ENCODE measurements at places on chromosomes 2 and 18.

DNA sequence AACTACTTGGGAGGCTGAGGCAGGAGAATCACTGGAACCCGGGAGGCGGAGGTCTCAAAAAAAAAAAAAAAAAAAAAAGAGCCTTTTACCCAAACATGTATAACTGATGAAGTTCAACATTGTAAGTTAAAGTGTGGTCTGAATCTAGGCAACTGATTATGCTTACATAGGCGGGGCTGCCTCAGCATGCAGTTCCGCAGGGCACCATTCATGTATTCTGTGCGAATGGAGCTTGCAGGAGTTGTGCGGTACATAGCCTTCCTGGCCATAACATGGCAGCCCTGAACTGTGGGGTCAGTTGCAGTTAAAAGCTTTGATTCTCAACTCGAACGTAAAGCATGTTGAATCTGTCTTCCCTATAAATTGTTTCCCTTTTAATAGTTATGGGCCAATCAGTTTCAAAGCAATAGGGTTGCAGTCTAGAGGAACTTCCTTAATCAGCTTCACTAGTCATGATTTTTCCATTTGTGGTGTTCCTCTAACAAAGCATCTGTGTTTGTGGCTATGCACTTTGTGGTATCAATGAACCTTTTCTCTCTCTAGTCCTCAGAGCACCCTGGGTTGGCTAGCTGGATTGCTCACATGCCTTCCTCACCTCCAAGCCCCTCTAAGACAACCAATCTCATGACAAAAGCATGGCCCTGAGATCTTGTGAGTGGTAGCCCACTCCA lies 30.6 kb upstream of the CEP68 start:
- no peak for DNase-seq

GRCh38 chr18:42644729-42645131 lies 470.8 kb downstream of the RIT2 start:
- no peak for DNase-seq

GRCh38 chr2:165698444-165698884 lies 95.6 kb downstream of the GALNT3 start:
- DNase-seq, result no peak

GRCh38 chr2:134234535-134234934 lies 19.3 kb upstream of the MGAT5 start:
- no peak for DNase-seq

GRCh38 chr2:73072129-73072395 lies 550 bp upstream of the SFXN5 start:
- no peak for DNase-seq

DNA sequence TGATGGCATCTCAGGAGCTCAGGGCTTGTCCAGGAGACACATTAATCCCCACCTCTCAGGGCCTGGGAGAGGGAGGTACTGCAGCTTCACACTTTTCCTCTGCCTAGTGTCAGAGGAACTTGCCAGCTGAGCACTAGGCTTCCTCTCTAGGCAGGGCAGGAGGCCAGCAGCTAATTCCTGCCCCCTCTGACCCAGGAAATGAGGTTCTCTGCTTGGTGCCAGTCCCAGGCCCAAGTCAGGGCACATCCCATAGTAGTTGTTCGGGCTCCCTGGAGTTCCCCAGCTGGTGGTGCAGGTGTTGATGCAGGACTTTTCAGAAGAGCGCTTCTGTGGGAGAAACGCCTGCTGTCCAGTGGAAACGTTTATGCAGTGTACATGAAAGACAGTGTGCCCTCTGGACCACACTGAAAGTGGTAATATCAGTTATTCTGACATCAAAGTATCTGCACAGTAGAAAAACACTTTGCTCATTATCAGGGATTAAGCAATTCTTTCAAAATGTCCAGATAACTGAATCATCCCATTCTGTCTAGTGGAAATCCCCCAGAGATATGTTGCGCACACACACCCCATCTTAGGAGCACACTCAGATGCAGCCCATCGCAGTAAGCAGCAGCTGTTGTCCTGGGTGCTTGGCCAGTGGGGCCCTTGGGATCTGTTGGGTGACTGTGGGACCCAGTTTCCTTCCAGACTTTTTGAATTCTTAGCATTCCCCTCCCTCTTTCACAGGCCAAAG lies 17.8 kb upstream of the SCLY start:
- DNase-seq, result no peak

GRCh38 chr2:147348931-147349555 lies 495.8 kb upstream of the ACVR2A start:
- no peak for DNase-seq

DNA sequence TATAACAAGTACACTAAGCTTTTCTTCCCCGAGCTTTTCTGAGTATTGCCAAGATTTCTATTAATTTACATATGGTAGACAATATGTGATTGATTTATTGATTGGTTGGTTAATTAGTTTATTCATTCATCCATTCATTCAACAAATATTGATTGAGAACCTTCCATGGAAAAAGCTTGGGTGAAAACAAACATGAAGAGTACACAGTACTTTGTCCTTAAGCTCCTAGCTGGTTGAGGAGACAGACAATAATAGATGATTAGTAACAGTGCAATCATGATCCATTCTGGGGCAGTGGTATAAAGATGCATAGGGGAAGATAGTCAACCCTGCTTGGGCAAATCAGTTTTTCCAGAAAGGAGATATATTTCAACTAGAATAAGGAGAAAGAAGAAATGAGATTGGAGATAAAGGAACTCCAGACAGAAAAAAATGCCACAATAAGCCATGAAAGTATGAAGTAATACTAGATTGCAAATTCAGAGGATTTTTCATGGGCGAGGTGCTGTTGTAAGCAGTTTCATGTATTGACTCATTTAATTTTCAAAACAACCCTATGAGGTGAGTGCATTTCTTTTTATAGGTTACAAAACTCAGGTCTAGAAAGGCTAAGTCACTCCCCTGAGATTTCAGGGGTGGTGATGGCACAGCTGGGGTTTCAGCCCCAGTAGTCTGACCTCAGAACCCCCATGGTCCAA lies 129.5 kb downstream of the RND3 start:
- DNase-seq, result no peak

GRCh38 chr2:47269316-47270232 lies 114.5 kb upstream of the STPG4 start:
- no peak for DNase-seq

DNA sequence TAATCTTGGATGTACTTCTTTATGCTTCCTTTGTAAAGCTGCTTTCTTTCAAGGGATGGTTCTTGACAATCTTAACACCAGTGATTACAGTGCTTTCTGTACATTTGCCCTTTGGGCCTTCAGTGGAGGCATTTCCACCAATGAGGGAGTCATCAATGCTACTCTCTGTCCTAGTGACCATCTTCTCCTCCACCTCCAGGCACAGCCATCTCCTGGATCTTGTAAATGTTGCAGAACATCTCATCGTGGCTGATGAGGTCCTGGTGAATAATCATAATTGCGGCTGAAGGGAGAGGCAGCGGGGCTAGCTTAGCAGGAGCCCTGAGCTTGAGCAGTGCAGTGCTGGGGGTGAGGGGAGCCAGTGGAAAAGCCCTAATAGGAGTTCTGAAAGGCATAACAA lies 32.5 kb downstream of the IDH1 start:
- no peak for DNase-seq

DNA sequence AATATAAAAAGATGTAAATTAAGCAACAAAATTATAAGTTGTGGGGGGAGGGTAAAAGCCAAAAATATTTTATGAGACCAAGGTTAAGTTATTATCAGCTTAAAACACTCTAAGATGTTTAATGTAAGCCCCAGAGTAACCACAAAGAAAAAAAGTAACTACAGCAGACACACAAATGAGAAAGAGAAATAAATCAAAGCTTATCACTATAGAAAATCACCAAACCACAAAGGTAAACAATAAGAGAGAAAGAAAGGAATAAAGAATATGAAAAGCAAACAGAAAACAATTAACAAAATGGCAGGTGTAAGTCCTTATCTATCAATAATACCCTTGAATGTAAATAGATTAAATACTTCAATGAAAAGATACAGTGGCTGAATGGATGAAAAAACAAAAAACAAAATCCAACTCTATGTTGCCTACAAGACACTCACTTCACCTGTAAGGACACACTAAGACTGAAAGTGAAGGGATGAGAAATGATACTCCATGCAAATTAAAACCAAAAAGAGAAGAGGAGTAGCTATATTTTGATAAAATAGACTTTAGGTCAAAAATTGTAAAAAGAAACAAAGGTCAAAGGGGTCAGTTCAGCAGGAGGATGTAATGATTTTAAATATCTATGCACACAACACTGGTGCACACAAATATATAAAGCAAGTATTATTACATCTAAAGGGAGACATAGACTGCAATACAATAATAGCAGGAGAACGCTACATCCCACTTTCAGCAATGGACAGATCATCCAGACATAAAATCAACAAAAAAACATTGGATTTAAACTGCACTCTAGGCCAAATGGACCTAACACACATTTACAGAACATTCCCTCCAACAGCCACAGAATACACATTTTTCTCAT lies 80.7 kb downstream of the PTPN2 start:
- DNase-seq, result no peak

DNA sequence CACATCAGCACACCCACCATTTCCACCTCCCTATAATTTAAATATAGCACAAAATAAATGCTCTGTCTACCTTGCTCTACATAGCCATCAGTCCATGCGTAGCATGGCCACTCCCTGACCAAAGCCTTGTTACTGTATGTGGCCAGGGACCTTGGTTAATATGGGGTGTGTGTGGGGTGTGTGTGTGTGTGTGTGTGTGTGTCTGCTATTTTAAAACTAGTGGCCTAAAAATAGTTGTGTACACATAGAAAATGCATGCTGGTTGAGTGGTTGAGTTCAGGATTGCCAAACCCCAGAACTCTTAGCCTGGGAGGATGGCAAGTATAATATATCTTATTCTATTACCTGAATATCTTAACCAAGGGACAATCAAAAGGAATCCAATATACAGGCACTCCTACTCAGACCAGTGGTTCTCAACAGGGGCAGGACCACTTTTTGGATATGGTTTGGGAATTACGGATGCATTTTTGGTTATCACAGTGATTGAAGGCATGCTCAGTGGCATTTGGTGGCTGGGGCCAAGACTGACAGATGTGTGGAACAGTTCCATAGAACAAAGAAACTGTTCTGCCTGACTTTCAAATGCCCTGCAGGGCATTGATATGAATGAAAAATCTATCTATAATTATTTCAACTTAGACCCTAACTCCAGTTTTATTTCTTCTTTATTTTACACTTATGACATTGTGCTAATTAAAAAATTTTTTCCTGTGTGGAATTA lies 72.3 kb upstream of the PSME4 start:
- DNase-seq, result no peak

Data from stimulated activated CD8-positive, alpha-beta memory T cell treated with anti-CD3 and anti-CD28 coated beads, Interleukin-15, amount 100 ng/mL, for 24 hours (primary cell).